ENCODE measurements at places on chromosomes 7 and 10.
A peak's percentile ranks its signal among the peaks of the same experiment; 100 is the strongest.

DNA sequence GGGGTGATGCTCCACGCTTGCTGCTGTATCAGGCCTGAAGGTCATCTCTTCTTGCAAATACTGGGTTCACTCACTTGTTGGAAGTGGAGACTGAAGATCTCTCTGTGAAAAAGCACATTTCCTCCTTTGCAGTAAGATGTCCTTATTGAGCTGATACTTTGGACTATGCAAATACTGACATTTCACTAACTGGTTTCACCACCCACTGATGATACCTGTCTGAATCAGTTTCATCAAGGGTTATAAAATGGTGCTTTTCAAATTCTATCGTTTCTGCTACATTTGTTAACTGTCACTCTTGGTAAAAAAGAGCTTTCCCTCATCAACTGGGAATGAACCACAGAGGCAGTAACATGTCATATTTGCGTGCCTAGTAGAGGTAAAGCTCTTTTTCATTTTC, 35.5 kb downstream of the RAB19 start:
- no peak for DNase-seq

DNA sequence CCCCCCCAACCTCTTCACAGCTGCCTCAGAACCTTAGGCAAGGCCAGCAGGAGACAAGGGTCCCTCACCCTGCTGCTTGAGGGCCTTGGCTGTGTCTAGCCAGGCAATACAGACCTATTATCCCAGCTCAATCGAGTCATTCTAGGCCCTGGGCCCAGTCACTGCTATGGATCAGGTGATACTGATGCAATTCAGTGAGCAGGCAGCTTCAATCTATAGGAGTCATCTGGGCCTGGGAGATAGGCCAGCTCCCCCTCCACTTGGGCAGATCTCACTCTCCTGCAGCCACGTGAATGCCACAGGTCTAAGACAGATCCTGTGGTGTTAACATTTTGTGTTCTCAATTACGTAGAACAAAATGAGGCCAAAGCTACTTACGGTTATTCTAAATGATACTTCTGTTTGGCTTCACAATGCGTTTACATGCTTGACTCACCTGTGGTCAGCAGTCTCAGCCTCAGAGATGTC, 68.0 kb upstream of the LRRC4 start:
- DNase-seq, result no peak

- no peak for DNase-seq
These were observed 86.8 kb upstream of the KMT2C start for GRCh38 chr7:152522571-152523067.

DNA sequence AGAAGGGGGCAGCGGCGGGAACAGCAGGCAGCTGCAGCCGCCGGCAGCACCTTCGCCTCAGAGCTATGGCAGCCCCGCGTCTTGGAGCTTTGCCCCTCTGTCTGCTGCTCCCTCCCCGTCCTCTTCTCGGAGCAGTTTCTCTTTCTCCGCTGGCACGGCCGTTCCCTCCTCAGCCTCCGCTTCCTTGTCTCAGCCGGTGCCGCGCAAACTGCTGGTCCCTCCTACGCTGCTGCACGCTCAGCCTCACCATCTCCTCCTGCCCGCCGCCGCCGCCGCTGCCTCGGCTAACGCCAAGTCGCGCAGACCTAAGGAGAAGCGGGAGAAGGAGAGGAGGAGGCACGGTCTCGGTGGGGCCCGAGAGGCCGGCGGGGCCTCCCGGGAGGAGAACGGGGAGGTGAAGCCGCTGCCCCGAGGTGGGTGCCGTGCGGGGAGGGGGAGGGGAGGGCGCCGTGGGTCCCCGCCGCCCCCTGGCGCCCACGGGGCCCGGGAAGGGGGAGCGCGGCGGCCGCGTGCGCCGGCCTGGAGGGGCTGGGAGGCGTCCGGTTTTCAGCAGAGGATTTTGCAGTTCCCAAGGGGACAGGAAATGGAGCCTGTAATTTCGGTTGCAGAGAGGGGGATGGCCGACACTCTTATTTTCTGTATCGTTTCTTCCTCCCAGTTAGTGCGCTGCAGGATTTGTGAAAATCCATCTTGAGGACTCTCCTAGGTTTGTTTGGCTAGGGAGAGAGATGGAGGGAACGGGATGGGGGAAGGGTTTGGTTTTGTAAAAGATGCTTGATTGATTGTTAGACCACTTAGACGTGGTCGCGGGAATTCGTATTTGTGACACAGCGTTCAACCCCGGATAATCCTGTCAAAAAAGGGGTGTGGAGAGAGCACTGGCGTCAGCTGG, 630 bp downstream of the RSBN1L start:
- peak; percentile 33 for DNase-seq

- no peak for DNase-seq
These were observed 775 bp downstream of the STARD3NL start for GRCh38 chr7:38178695-38179344.

DNA sequence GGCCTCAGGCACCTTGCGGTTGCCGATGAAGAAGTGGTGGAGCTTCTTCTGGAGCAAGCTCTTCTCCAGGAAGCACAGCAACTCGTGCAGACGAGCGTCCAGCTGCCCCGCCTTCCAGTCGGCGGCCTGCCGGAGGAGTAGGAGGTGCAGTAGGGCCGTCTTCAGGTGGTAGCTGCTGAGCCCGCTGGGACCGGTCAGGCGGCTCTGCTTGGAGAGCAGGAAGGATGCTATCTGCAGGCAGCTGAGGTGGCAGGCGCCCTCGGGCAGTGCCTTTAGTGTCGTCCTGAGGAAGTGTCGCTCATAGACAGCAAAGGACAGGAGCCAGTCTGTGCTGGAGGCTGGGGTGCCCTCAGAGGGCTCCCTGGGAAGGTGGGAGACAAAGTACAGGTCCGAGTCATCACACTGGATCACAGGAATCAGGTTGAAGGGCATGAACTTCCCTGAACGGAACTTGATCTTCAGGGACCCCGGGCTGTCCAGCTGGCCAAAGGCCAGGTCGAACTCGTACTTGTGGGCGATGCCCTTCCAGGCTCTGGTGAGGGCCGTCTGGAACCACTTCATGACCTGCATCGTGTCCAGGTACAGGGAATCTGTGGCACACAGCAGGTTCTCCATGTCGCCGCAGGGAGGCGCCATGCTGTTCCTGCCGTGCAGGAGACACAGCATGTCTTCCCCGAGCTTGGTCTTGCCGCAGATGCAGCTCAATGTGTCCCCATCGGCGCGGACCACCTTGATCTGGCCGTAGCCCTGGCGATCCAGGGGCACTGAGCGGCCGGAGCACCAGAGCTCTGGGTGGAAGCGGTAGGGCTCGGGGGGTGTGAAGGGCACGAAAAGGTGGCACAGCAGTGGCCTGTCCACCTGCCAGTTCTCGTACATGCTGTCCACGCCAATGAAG, 23.4 kb downstream of the ITPRIP start:
- no peak for DNase-seq

DNA sequence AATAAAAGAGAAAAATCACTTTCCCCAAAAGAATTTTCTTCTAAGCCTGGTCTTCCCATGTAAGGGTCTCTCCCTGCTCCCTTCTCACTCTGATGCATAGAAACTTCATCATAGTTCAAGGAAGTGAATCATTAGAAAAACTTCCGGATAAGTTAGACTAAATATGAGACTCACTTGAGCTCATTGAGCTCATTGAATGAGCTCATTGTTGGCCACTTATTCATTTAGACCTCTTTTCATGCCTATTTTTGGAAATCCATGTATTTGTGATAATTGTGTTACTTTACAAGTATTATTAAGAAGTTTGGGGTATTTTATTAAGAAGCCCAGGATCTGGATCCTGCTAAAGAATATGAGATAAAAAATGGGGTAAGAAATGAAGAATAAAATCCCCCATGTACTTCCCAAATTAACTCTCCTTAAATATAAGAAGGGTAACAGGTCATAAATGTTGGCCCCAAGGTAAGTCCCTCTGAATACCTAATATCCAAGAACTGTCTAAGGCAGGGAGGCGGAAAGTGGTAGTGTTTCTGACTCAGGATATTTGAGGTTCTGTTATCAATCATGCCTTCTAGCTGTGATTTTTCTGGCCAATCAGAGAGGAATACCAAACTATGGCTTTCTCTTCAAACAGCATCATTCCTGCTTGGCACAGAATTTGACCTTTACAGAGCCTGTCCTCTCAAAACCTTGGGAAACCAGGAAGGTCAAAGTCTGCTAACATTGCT, 236.5 kb upstream of the PTN start:
- no peak for DNase-seq

DNA sequence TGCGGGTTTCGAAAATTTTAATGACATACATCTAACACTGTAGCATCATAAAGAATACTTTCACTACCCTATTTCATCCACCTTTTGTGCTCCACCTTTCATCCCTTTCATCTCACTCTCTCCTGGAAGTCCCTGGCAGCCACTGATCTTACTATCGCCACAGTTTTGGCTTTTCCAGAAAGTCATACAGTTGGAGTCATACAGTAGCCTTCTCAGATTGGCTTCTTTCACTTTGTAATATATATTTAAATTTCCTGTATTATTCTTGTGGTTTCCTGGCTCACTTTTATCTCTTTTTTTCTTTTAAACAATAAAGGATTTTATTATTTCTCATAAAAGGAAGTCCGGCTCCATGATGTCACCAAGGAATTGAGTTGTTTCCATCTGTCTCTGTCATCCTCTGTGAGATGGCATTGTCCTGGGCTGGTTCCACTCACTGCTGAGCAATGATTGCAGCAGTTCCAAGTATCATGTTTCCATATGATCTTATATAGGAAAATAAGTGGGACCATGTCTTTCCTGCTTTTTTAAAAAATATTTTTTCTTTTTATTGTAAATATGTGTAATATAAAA, 626.3 kb downstream of the POM121L12 start:
- DNase-seq, result no peak

DNA sequence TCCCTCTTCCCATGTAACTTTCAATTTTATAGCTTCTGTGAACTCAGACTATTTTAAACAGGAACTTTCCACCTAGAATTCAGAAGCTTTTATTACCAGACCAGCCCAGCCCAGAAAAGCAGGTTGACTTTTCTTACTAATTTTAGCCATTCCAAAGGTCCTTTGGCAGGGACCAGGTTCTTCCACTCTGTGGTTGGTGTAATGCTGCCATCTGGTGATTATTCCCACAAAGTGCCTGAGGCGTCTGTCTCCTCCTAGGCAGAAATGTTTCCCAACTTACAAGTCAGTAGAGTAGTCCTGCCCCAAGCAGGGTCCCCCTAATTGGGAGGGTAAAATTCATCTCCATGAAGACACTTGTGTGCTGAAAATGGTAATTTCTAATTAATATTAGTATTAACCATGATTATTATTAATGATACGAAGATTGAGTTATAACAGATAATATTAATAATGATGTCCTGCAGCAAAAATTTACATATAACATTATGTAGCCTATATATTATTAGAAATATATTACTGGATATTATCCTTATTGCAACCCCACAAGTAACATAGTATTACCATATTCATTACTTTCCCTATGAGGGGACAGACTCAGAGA, 53.0 kb upstream of the PPP1R17 start:
- no peak for DNase-seq

GRCh38 chr7:158657189-158657746, 47.3 kb downstream of the NCAPG2 start:
- no peak for DNase-seq

DNA sequence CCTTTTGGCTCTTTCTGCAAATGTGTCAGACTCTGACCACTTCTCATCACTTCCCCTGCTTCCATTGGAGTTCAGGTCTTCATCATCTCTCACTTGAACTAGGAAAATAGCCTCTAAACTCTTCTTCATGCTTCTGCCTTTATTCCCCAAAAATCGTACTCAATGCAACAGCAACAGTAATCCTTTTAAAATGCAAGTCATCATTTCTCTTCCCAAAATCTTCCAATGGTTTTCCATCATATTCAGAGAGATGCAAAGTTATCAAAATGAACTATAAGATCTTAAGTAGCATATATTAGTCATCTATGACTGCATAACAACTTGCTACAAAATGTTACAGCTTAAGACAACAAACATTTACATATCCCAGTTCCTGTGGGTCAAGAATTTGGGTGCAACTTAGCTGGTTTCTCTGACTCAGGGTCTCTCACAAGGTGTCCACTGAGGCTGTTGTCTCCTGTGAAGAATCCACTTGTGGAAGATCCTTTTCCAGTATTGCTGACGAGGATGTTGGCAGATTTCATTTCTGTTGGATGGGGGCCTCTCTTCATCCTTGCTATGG, 31.0 kb upstream of the ETV1 start:
- DNase-seq, result no peak

DNA sequence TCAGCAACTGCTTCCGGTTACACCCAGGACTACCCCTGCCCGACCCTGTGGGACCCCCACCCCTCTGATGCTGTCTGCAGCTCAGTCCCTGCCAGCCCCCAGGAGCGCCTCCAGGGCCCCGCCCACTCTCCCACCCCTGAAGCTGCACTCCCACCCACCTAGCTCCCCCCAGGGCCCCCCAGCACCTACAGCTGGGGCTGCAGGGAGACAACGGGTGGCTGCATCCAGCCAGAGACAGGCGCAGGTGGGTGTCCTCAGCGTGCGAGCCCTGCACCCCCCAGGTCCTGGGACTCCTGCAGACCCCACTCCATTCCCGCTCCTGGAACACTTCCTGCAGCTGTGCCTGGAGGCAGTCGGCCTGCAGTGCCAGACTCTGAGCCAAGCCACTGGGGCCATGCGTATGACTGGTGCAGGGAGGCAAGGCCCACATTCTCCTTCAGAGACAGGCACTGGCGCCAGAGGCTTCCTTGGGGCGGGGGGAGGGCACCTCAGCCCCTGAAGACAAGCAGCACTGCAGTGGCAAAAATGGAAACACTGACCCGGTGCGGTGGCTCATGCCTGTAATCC, 6.1 kb downstream of the CYP2W1 start:
- no peak for DNase-seq

- DNase-seq, result no peak
These were observed 123.8 kb upstream of the INSYN2A start for GRCh38 chr10:127320176-127320575.

- DNase-seq, result peak; percentile 70
These were observed 145.2 kb downstream of the FRMD4A start for GRCh38 chr10:14185316-14186045.

GRCh38 chr7:52961084-52961483, 74.3 kb upstream of the POM121L12 start:
- DNase-seq, result no peak

GRCh38 chr7:96686305-96686704, 23.3 kb downstream of the SEM1 start:
- DNase-seq, result no peak

GRCh38 chr10:44731283-44731682, 179.9 kb upstream of the TMEM72 start:
- no peak for DNase-seq

DNA sequence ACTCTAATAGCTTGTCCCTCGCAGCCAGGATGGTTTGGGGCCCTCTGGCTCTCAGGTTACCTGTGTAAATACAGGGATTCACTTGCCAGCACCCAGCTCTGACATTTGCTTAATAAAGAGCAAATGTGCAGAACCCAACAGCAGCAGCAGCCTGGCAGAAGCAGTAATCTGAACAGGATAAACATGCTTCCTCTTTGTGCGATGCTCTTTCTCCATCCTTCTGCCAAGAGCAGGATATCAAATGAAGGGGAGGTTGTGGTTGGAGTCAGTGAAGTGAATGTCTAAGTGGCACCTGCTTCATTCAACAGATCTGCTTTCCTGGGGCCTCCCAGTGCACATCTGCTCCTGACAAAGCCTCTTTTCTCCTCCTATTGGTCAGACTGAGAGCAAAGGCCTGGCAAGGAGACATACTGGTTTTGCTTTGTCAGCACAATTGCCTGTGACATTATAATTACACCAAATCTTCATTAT, 130.3 kb downstream of the NRF1 start:
- no peak for DNase-seq

All from stimulated activated CD4-positive, alpha-beta T cell treated with anti-CD3 and anti-CD28 coated beads, Interleukin-15, amount 100 ng/mL, for 48 hours (primary cell).